ENCODE measurements at places on chromosomes 2 and 18.

DNA sequence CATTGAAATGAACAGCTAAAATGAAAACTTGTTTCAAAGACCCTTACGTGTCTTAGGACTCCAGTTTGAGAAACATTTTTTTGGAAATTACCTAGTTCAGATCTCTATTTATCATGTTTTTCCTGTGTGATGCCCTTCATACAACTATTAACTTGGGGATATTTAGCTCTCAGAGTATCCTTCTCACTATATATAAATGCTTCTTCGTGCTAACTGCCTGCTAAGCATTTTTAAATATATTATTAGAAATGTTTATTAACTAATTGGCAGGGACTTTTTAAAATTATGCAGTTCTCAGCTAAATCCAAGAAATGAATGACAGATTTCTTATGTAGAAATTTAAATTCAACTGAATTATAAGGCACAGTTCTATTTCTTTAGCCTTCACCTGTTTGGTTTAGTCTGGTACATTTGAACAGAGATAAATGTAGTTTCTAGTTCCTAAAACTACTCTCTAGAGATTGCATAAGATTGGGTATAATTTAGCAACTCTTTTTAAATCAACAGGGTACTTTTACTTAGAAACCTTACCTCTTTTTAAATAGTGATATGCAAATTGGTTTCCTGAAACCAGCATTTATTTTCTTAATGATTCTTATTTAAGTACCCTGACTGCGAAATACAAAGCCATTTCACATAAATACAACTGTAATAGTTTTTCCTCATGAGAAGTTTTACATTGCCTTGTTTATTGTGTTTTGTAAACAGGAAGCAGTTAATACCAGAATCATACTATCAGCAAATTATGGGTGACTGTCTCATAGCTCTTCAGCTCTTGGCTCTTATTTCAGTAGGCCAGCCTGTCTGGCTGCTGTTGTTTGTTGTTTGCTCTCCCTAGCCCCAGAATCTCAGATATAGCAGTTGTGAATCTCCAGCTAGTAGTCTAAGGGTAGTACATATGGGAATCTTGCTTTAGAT lies 140.7 kb downstream of the PTRHD1 start:
- DNase-seq: no peak

GRCh38 chr2:101400506-101401325 lies 13.4 kb upstream of the CREG2 start:
- DNase-seq: no peak

DNA sequence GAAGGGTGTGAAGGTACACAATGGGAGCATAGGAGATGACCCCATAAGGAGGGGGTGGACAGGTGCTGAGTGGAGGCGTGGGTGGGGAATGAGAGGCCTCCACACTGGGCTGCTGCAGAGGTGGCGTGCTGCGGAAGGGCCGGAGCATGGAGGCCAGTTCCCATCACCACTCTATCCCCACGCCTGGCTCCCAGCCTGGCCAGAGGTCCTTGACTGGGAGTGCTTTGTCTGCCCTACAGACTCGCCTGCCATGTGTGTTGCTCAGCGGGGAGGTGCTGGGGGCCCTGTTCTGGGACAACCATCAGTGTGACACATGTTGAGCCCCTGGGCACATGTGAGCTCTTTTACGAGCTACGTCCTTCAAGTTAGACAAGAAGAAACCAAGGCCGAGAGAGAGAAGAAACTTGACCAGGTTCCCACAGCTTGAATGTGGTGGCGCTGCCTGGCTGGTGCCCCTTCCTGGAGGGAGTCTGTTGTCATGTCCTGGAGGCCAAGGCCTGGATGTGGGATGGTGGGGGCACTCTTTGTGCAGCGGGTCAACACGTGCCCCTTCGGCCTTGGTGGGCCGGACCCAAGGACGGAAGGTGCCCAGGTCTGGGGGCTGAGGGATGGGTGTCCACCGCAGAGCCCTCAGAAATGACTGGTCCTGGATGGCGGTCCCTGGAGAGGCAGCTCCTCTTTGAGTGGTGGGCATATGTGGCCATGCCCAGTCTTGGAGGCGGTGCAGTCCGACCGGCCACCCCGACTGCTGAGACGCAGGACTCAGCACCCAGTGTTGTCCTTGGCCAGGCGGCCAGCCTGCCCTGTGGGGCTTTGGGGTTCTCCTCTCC lies 1.2 kb upstream of the INPP5D start:
- no peak for DNase-seq

GRCh38 chr2:171433763-171434012 lies at the start of gene METTL8:
TSS of gene METTL8 (minus strand) at chr2:171433990. CDS start at chr2:171392185, 41,805 bp downstream.
- DNase-seq: no peak

GRCh38 chr2:132417430-132418035 lies 928 bp downstream of the GPR39 start:
- DNase-seq: no peak

GRCh38 chr2:191064590-191064989 lies 50.6 kb upstream of the STAT1 start:
- DNase-seq: no peak

GRCh38 chr2:118970396-118971135 lies 28.6 kb downstream of the MARCO start:
- DNase-seq: no peak

DNA sequence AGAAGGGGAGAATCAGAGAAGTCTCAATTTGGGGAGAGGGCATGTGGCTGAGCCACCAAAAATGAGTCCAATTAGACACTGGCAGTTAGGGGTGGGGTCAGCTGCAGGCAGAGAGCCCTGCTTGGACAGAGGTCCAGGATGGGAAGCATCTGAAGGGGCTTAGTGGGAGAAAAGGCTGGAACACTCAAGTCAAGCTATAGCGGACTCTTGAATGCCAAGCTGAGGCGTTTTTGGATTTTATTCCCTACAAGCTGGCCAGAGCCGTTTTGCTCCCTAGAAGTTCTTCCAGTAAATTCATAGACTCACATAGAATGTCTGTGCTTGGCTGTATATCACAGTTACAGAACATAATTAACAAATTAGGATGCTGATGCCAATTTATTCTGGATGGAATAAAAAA lies 172.8 kb downstream of the ACOXL start:
- DNase-seq: no peak

DNA sequence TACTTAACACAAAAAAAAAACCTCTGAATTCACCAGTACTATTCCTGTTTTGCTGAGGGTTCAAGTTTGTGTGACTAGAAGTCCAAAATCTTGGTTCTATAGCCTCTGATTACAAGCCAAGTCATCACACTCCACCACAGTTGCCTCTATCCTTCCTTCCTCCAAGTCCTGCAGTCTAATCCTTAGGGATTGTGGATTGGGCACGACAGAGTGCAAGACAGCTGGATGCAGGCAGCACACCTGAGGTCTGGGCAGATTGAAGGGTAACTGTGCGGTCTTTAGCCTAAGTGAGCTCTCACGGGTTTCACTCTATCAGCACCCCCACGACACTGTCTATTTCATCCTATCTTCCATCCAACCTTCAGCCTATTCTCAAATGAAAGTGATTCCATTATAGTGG lies 299.4 kb upstream of the ID2 start:
- no peak for DNase-seq

DNA sequence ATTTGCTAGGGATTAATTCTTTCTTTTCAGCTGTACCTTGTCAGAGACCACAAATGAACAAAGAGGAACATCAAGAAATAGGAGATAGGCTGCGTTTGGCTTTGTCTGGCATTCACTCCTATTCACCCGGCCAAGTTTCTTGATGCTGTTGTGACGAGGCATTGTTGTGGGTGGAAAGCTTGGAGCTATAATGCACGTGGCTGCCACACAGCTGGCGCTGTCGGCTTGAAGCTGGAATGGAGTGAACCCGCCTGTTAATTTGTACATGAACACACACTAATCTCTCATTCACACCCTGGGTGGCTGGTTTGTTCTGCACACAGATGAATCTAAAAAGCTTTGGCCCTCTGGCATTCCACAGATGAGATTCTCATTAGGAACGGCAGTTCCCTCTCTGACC lies 274.9 kb upstream of the GYPC start:
- no peak for DNase-seq

DNA sequence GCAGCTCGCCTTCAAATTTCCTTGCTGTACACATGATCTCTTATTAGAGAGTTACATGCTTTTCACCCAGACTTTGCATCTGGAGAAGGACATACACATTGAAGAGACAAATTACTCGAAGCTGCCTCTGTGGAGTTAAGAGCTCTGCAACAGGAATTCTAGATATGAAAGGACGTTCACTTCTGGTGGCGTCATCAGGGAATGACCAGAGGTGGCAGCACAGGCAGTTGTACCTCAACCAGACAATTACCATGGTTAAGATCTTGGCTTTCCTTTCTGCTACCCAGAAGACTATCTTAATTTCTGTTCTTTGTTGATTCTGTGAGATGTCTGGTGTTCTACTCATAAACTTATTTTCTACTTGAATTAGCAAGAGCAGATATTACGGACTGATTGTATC lies 39.1 kb upstream of the MC4R start:
- no peak for DNase-seq

DNA sequence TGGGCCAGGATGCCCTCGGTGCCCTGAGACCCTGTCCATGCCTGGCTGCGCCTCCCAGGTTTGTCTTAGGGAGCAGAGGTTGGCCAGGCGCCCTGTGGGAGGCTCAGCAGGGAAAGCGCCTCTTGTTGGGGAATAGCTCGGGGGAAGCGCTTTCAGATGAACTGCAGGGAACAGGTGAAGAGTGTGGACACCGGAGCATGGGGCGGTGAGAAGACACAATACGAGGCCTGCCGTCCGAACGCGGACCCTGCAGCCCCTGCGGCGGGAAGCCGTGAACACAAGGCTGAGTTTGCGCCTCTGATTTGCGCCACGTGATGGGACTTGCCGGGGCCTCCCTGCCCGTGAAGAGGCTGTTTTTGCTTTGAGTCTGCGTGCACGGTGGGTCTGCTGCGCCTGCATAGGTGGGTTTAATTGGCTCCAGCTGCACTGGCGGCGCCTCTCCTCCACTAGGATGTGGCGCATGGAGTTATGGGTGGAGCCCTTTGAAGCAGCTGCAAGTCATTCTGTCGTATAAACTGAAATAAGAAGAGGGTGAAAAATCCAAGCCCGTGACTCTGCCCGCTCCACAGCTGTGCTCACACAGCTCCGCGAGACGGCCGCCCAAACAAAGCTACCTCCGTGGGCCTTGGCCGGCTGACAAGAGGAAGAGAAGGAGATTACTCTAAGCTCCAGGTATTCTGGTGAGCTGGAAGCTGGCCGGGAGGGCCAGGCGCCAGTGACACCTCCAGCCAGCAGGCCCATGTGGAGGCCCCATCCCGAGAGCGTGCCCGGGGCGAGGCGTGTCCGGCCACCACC lies 103.5 kb upstream of the CTDP1 start:
- no peak for DNase-seq

- no peak for DNase-seq
These were observed 31.1 kb downstream of the TMEM178A start for GRCh38 chr2:39696838-39697237.

DNA sequence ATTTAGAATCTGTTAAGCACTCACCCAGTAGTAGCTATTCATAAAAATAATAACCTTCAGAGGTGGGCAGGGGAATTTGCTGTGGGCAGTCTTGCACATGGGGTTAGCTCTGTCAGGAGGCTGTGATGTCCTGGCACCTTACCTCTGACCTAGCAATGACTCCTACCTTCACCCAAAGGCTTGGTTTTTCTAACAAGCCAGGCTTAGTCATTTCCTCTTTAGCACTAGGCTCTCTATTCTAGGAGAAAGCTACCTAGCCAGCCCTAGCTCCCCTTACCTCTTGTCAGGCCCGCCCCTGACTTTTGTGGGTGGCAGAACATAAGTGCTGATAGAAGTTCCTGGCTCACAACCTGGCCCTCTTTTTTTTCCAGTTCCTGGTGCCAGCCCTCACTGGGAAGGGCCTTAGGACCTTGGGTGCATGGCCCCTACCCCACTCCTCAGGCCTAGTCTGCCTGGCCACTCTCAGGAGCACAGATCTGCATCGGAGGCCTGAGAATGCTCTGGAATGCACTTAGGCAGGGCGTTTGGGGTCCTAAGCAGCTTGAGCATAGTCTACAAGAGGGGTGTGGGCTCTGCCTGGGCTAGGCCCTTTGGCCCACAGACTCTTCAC lies 17.7 kb downstream of the CPLX4 start:
- no peak for DNase-seq

DNA sequence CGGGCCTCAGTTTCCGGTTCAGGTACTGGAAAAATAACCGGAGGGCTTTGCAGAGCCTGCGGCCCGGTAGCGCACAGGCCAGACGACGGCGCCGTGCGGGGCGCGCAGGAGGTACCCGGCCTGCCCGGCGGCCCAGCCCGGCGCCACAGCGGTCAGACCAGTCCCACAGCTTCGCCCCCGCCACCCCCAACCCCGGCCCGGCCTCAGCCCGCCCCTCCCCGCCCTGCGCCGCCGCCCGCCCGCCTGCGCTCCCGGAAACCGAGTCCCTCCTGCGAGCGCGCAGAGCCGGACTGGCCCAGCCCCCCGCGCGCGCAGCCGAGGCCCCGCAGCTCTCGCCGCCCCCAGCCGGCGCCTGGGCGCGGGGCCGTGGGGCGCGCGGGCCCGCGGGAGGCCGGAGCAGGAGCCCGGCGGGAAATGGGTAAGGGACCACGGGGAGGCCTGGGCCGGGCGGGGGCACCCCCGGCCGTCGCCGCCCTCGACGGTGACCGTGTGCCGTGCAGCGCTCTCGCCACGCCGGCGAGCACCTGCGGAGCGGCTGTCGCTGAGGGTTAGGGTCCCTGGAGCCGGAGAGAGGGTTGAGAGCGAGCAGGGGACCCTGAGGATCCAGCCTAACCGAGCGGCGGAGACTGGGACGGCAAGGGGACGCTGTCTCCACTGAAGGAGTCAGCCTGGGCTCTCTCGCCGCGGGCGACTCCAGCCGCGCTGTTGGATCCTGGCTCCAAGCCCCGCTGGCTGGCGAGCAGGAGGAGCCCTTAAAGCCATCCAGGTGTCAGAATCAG lies 16.5 kb upstream of the PSD4 start:
- DNase-seq: no peak

- no peak for DNase-seq
These were observed 220.3 kb upstream of the PXDN start for GRCh38 chr2:1964659-1965058.

Measured in cortex of kidney (tissue), 1 donor.